Stimulated activated CD4-positive, alpha-beta T cell treated with anti-CD3 and anti-CD28 coated beads, Interleukin-4, amount 100 ng/mL, for 4 hours (primary cell): ENCODE measurements at places on chromosomes 16 and 17.
A peak's percentile ranks its signal among the peaks of the same experiment; 100 is the strongest.

- no peak for DNase-seq
Observed at GRCh38 chr16:71851746-71852145, 6.0 kb downstream of the ATXN1L start.

- DNase-seq: no peak
Observed at GRCh38 chr16:11916524-11917285, 949 bp upstream of the GSPT1 start.

- no peak for DNase-seq
Observed at GRCh38 chr16:35733278-35733965, 2274.0 kb downstream of the TP53TG3F start.

- DNase-seq: peak; percentile 15
Observed at GRCh38 chr17:28335959-28336871, 654 bp downstream of the TNFAIP1 start.
